Esophagus squamous epithelium (tissue), 5 donors: ENCODE measurements at places on chromosomes 4 and X. TPM values are rescaled to one million over a fixed set of nuclear protein-coding genes. Genes with fewer than 3 reads are reported as not detected.

The ZAR1 gene
- total RNA-seq: not detected

The VMA21 gene
- 31.0 TPM for total RNA-seq

The SH3RF1 gene
- total RNA-seq: 5.3 TPM

The FREM3 gene
- total RNA-seq: not detected

DNA sequence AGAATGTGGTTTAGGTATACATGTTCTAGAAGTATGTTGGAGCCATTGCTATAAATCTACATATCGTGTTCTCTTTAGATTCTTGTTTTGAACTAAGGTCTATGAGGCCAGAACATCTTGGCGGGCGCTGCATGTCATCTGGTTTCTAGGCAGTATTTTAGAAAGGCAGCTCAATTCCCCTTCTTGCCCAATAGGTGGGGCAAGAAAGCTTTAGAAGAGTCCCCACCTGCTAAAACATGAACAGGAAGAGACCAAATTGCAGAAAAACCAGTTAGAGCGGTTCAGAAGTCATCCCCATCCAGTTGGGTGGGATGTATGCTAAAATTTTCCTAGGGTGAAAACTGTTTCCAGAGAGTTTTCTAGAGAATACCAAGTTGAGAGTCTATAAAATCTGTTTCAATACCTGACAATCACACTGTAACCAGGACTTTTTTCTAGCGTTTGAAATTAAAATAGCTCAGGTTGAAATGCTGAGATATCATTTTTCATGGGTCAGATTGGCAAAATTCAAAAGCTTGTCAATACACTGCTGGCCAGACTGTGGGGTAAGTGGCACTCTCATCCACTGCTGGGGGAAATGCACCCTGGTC is 17.5 kb upstream of the SH3KBP1 start:
- DNase-seq: no peak

GRCh38 chr4:27007507-27007906 is 146.9 kb downstream of the STIM2 start:
- no peak for DNase-seq

GRCh38 chrX:6857749-6858148 is 289.8 kb upstream of the STS start:
- DNase-seq: no peak

- DNase-seq: no peak
These were observed 207.9 kb upstream of the FAT1 start for GRCh38 chr4:186931519-186931918.

- DNase-seq: no peak
These were observed 33.2 kb downstream of the PCGF3 start for GRCh38 chr4:738781-739280.

- DNase-seq: no peak
These were observed 158.8 kb downstream of the RBM46 start for GRCh38 chr4:154939851-154940250.

DNA sequence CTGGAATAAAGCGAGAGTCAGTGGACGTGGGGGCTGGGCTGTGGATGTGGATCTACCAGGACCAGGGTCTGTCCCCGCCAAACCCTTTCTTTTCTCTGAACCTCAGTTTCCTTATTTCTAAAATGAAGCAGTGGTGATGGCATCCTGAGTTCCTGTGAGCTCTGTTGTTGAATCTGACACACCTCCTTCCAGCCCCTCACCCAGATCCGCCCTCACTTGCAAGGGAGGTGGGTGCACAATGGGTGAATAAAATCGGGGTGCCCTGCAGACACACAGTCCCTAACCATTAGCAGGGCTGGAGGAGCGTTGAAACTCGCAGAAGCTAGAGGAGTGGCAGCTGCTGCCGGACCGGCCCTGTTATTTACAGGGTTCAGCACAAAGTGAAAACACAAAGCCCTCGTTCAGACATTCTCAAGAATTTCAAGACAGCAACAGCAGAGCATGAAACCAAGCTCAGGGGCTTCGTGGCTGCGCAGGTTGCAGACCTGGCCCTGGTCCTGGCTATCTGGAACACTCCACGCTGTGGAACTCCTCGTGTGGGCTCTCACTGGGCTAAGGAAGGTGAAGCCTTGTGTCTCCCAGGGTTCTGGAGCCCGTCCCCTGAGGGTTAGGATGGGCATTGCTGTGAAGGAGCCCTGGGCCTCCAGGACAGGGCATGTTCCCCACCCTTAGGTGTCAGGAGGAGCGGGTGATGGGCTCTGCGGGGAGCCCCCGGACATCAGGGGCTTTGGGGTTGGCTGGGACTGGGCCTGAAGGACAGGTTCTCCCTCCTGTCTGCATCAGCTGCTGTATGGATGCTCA is 42.9 kb downstream of the PSAPL1 start:
- DNase-seq: no peak

DNA sequence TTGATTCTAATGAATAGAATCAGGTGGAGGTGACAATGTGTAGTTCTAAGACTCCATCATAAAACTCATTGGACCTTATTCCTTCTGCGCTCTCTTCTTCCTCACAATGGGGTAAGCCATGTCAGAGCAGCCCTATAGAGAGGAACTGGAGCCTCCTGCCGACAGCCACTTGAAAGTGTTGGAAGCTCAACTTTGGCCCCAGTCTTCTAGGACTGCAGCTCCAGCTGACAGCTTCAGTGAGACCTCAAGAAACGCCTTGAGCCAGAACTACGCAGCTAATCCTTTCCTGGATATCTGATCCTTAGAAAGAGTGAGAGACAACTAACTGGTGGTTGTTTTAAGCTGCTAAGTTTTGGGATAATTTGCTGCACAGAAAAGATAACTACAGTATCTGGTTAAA is 22.1 kb upstream of the ADH7 start:
- no peak for DNase-seq

DNA sequence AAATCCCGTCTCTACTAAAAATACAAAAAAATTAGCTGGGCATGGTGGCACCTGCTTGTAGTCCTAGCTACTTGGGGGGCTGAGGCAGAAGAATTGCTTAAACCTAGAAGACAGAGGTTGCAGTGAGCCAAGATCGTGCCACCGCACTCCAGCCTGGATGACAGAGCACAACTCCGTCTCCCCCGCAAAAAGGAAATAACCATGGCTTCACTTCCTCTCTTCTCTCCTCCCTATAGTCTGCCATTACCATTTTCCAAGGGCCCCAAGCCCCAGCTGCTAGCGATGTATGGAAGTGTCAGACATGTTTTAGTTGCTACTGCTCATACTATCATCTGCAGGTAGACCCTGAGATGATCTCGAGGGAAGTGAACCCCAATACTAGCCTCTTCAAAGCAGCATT is 177.3 kb upstream of the FAM9B start:
- DNase-seq: no peak

- DNase-seq: no peak
These were observed 74.9 kb downstream of the SPIN3 start for GRCh38 chrX:56920338-56920997.

- no peak for DNase-seq
These were observed 96.5 kb downstream of the RNF150 start for GRCh38 chr4:141036786-141037185.

- DNase-seq: no peak
These were observed 143.1 kb upstream of the BCOR start for GRCh38 chrX:40240844-40241243.

- DNase-seq: no peak
These were observed 132.6 kb upstream of the ANK2 start for GRCh38 chr4:112916868-112917267.

- DNase-seq: no peak
These were observed 40.2 kb downstream of the SH3KBP1 start for GRCh38 chrX:19846995-19847790.

GRCh38 chrX:70026112-70026850 is 23.5 kb downstream of the AWAT2 start:
- no peak for DNase-seq

DNA sequence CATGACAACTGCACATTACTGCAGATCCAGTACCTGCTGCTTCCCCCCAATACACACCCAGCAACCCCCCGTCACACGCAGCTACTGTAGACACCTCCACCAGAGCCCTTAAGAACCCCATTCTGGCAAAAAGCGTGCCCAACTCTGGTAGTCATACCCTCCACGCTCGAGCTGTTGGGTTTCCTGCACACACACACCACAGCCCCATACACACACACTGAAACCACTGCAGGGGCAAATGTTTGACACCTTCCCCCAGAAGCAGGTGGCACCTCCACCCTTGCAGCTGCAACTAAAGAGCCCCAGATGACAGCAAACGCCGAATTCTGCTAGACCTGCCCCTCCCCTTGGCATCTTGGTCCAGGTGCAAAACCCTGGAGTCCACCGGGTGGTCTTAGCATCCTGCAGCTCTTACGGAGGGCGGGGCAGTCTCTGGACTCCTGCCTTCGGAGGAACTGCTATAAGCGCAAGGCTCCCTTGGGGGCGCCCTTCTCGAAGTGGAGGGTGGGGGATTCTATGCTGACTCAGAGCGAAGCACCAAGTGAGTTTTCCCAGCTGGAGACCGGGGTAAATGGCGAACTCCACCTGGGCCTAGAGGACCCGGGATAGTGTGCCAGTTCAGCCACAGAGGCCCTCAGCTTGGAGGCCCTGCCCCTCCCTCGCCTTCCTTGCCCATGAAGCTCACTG is 1.5 kb downstream of the FRMPD3 start:
- no peak for DNase-seq

GRCh38 chrX:51917604-51918003 is 24.2 kb downstream of the MAGED1 start:
- no peak for DNase-seq

DNA sequence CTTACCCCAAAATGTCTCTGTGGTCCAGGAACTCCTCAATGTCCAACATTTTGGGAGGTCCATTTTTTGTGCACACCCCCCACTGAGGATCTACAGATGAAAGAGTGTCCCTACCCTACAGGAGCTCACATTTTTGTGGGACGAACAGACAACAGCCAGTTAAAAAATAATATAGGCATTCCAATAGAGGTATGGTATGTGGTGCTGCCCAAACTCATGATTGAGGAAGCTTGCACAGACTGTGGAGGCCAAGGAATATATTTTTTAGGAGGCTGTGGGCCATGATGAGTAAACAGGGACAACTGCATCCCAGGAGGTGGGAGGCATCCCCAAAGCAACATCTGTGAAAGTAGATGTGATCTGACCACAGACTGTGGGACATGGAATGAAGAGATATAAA is 181.0 kb upstream of the HCCS start:
- no peak for DNase-seq

- no peak for DNase-seq
These were observed 100.3 kb downstream of the EMCN start for GRCh38 chr4:100417565-100417964.
